ENCODE measurements at places on chromosomes 12 and 14.

DNA sequence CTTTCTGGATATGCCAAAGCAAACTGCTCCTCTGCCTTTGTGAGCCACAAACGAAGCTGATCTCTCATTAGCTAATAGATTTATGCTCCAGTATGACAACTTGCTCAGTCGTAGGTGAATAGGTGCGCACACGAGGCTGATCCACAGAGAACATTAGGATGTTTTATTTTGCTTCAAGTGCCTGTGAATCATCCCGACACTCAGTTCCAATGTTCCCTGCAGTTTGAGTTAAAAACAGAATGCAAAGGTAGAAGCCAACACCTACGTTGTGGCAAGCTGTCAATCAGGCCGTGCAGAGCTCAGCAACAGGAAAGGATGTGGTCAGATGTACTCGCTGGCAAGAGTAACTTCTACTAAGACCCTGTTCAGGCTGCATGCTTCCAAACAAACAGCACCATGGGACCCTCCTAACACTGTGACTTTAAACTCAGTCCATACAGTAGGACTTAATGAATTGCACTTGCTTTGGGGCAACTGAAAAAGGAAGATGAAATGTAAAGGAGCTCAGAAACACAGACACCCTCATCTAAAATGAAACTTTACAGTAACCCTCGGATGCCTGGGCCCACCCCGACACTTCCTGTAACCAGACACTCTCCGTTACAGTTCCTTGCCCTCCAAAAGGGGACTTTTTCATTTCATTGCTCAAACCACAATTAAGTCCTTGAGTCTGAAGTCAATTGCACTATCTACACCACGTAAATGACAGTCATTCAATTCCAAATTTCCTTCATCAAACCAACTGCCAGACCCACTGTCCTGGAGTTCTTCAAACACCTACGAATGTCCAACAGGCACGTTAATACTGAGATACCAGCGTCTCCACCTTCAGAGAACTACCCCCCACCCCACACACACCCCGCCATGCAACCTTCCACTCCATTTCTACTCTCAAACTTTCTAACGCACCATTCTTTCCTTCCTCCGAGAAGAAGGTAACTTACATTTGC, 1.6 kb downstream of the CCDC88C start:
- DNase-seq = no peak

GRCh38 chr14:89861630-89862029, 92.9 kb downstream of the EFCAB11 start:
- no peak for DNase-seq

DNA sequence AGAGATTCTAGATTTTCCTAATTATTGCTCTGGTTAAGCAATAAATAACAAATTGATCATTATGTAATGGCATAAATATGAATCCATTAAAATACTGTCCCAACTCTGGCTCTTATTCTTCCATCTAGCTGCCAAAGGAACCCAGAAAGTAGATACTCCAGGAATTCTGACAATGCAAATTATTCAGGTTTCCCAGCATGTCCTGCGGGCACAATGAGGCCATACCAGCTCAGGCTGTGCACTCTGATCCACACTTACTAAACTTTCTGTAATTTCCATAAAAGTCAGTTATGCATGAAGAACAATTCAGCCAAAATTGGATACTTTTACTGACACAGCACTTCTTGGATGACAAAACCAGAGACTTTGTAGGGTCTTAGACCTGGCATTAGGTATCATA, 576.3 kb downstream of the KCNH5 start:
- no peak for DNase-seq

DNA sequence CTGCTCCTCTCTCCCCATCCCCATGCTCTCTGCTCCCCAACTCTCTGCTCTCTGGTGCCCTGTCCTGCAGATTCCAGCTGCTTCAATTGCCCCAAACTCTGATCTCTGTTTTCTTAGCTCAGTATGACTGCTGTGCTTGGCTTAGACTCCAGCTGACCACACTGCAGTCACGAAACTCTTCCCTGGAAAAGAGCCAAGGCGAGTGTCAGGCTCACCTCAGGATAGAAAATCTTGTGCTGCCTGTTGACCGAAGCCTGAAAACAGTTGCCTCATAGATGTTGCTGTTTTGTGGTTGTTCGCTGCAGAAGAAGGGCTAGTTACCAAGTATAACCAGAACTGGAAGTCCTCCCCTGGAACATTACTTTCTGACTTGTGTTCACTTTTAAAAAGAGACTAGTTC, 6.7 kb upstream of the STON2 start:
- DNase-seq = no peak

DNA sequence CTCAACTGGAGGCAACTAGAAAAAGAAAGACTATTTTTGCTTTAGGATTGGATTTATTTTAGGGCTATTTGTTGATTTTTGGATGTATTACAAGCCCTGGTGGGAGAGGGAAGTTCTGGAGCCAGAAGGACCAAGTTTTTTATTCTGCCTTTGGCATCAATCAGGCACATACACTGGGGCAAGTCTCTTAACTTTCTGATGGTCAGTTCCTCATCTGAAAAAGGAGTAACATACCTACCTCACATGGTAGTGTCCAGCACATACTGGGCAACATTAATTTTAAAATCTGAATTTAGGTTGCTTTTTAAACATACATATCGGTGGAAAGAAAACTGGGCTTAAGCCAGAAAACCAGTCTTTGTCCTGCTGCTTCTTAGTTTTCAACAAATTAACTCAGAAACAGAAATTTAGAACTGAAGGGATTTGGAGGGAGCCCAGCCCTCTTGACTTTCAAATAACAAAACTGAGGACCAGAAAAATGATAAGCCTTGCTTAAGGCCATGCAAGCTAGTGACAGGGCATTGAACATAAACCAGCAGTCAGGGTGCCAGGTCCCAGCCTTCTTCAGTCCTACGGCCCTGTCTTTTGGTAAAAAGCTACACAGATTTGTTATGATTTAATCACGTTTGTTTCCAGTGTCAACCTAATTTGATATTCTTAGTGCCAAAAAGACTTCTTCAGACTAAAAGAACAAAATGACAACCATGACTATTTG, 90.2 kb upstream of the SLC38A2 start:
- DNase-seq = no peak

GRCh38 chr12:8065991-8066594, at the start of gene C3AR1:
TSS of gene C3AR1 (minus strand) at chr12:8066359. CDS start at chr12:8060185, 6,174 bp downstream.
- no peak for DNase-seq

- DNase-seq = no peak
Measured at GRCh38 chr14:24943024-24943423, 106.9 kb downstream of the STXBP6 start.

- DNase-seq = no peak
Measured at GRCh38 chr12:128611736-128612135, 212.0 kb downstream of the SLC15A4 start.

DNA sequence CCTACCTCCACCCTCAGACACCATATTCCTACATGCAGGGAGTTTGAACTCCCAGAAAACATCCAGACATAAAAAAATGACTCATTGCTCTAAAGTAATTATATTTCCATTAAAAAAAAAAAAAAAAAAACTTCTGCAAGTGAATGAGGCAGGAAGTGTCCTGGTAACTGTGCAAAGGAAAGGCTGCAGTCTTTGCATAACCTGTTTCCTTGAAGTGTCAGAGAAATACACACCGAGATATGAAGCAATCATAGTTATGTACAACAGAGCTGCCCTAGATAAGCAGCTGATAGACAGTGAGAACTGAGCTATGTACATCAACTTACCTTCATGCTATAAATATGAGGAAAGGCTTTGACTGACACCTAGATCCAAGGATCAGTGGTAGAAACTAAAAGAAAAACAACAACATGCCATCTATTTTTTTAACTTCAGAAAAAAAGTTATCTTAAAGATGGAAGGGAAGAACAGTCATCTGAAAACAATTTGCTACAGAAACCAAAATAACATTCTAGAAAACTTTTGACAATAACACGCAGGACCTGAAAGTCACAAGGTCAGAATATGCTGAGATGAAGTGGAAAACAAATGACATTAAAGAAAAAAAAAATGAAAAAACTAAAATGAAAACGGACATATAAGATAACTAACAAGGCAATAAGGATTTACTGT, 263.2 kb downstream of the SEC23A start:
- DNase-seq = no peak

DNA sequence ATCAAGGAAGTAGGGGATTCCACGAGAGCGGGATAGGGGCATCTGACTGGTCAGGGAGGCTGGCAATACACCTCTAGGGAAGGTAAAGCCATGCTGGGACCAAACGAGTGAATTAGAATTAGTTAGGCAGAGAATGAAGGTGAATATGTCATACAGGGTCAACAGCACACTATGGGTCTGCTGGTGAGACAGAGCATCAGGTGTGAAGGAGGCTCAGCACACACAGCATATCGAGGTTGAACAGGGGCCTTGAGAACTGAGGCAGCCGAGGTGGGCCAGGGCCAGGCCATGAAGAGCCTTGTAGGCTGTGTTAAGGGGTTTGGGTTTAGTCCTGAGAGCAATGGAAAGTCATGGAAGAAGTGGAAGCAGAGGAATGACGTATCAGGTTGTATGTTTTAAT, 137.8 kb downstream of the PRKCH start:
- DNase-seq = no peak

GRCh38 chr14:35965400-35965799, 139.3 kb downstream of the BRMS1L start:
- DNase-seq = no peak

DNA sequence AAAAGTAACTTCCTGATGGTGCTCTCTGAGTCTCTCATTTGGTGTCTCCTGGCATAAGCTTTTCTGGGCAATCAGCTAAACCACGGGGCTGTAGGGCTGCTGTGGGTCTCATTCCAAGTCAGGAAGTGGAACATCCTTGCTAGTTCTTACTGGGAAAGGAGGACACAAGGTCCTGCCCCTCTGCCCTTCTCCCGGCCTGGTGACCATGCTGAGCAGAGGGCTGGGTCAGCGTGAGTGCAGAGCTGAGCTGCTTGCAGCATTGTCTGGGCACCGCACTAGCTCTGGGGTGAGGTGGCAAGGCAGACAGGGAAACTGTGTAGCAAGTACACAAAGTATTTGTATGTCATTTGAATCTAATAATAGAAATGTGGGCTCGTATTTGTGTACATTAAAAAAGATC, 45.0 kb upstream of the ASPG start:
- no peak for DNase-seq

DNA sequence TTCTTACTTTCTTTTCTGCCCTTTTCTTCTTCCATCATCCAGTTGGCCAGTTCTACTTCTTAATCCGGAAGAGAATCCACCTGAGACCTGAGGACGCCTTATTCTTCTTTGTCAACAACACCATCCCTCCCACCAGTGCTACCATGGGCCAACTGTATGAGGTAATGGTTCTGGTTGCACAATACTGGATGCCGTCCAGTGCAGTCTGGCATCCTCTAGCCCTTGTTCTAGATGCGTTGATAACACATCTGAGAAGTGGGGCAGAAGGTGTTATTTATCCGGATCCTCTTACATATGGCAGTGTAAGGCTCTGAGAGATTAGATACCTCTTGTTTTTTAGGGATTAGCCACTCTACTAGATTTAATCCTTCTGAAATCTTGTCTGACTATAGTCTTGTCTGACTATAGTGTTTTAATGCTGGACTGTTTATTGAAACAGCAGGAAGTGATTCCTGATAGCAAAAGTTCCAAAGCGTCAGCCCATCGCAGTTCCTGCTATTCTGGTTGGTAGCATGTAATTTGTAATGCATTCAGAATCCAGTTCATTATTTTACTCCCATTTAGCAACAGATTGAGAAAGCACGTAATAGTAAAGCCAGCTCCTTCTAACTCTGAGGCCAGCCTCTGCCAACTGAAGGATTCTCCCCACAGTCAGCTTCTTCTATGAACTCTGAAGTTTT, 7.9 kb downstream of the GABARAPL1 start:
- DNase-seq = no peak

DNA sequence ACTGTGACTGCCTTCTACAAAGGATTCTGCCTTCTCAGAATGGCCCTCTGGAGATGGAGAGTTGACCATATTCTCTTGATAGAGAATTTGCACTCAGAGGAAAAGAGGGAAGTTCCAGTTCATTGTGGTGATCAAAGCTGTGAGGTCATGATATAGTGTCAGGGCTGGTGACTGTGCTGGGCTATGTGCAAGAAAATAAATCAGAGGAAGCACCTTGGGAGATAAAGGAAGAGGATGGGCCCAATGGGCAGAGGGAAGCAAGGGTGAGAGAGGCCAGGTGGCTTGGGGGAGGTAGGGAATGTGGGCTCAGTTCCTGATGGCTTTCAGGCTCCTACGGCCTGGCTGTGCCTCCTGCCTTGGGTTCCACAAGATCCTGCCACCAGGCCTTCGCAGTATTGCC, 145.8 kb downstream of the SLC8A3 start:
- no peak for DNase-seq

DNA sequence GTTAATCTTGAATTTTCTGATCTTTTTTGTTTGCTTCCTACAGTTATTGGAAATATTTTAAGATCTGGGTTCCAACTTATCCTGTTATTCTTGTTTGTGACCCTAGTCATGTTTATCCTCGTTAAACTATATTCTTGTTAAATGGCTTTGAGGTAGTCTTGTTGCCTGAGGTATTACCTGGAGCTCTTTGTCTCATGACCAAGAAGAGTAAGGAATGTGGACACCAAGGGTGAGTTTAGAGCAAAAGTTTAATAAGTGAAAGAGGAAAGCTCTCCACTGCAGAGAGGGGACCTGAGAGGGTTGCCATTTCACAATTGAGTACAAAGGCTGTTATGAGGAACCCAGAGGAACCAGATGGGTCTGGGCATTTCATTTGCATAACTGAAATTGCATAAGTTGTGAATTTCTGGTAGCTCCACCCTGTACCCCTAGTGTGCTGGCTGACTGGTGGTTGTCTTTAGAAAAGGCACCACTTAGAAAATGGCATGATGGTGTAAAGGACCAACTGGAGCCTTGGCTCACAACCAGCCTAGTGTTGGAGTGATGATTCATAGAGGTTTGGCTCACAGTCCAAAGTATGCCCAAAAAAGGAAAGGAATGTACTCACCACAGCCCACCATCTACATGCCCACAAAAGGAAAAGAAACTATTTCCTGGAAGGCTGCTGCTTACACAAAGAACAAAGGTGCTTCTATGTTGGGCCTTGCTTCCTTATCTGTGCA, 36.7 kb upstream of the RESF1 start:
- DNase-seq = no peak

GRCh38 chr14:51564986-51565604, 86.6 kb upstream of the FRMD6 start:
- DNase-seq = no peak

DNA sequence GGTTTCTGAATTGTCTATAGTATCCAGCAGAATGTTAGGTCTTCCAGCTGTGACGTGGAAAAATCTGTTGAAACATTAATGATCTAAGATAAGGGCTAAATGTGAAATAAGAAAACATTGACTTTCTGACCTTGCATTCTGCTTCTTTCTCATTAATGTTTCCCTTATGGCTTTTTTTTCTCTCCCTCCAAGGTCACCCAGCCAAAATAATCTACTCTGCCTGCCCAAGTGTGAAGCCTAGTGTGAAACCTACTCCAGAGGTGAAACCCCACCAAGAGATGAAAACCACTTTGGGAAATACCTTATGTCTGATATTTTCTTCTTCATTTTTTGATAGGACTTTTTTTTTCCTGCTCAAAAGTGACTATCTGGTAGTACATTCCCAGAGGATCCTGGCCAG, 108.0 kb downstream of the SSPN start:
- DNase-seq = no peak

DNA sequence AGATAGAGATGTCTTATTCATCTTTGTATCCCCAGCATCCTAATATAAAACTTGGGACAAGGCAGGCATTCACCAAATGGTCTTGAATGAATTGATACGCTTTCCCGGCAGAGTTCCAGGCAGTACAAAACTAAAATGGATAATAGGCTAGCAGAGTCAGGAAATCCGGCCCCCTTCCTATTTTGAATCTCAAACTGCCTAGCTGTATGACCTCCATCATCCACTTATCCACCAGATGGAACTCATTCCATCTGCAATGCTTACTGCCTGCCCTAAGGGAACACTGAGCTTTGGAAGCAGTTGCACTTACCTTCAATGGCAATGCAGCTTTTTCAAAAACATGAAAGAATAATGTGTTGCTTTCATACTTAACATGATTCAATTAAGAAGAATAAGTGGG, 43.4 kb downstream of the BDKRB1 start:
- no peak for DNase-seq

Data from activated T-cell treated with anti-CD3 and anti-CD28 coated beads for 4 hours (primary cell).